ENCODE measurements at places on chromosomes 2 and 18. TPM values are rescaled to one million over a fixed set of nuclear protein-coding genes. Genes with fewer than 3 reads are reported as not detected.
A peak's percentile ranks its signal among the peaks of the same experiment; 100 is the strongest.

DNA sequence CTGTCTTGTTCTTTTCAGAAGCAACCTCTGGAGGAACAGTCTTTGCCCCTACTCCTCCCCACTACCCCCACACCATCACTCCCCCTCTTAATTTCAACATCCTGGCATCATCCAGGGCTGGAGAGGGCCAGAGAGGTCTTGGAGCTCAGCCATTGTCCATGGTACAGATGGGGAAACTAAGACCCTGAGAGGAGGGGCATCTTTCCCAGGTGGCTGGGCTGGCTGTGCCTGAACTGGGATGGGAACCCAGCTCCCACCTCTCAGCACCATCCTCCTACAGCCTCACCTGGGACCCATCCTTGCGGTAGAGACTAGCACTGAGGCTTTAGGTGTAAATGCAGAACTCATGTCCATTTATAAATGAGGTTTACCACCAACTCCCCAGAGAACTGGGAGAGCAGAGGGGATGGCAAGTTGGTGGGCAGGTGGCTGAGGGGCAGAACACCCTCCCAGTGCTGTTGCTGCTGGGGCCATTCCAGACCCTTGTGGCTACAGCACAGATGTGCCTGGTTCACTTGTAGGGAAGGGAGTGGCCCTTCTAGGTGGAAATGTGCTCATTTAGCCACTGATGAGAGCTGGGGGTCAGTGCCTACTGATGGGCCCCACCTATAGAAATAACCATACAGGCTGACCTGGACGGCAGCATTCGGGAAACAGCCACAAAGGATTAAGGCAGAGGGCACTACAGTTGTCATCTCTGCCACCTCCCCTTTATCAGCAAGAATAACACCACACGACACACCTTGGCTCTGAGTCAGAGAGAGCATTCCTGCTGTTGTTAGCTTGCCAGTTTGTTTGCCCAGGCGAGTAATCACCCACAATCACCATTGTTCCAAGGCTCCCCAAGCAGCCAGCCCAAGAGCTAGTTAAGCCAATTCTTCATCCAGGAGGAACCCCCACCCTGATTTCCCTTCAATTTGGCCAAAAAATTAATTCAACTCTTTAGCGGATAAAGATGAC lies 2.1 kb downstream of the MLPH start:
- DNase-seq = no peak

DNA sequence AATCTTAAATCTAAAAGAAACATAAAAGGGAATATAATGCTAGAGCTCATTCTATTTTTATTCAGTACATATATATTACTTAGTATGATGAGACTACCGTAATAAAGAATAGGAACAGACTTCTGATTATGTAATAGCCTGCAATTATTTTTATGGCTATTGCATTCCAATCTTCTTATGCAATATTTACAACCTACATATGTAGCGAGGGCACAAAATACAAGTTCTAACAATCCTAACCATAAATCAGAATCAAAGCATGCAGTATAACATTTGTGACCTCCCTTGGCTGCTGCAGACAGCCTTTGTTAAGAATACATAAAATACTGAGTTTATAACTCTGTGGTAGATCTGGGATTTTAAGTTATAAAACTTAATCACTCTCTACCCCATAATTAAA lies 177.6 kb downstream of the BABAM2 start:
- no peak for DNase-seq

- no peak for DNase-seq
Observed at GRCh38 chr2:189483980-189484740, 42.9 kb downstream of the WDR75 start.

- DNase-seq = no peak
Observed at GRCh38 chr2:43154685-43155084, 71.7 kb downstream of the ZFP36L2 start.

GRCh38 chr2:150872756-150873395 lies 385.4 kb upstream of the RND3 start:
- DNase-seq = peak; percentile 25

- no peak for DNase-seq
Observed at GRCh38 chr2:15801439-15801838, 138.9 kb upstream of the MYCN start.

- no peak for DNase-seq
Observed at GRCh38 chr2:196500686-196501431, 138.7 kb upstream of the CCDC150 start.

GRCh38 chr2:3659447-3660432 lies 1.7 kb downstream of the ALLC start:
- peak; percentile 89 for DNase-seq

GRCh38 chr2:113979191-113980128 lies 89.6 kb downstream of the ACTR3 start:
- no peak for DNase-seq

- DNase-seq = no peak
Observed at GRCh38 chr2:168156661-168157060, 90.7 kb downstream of the STK39 start.

DNA sequence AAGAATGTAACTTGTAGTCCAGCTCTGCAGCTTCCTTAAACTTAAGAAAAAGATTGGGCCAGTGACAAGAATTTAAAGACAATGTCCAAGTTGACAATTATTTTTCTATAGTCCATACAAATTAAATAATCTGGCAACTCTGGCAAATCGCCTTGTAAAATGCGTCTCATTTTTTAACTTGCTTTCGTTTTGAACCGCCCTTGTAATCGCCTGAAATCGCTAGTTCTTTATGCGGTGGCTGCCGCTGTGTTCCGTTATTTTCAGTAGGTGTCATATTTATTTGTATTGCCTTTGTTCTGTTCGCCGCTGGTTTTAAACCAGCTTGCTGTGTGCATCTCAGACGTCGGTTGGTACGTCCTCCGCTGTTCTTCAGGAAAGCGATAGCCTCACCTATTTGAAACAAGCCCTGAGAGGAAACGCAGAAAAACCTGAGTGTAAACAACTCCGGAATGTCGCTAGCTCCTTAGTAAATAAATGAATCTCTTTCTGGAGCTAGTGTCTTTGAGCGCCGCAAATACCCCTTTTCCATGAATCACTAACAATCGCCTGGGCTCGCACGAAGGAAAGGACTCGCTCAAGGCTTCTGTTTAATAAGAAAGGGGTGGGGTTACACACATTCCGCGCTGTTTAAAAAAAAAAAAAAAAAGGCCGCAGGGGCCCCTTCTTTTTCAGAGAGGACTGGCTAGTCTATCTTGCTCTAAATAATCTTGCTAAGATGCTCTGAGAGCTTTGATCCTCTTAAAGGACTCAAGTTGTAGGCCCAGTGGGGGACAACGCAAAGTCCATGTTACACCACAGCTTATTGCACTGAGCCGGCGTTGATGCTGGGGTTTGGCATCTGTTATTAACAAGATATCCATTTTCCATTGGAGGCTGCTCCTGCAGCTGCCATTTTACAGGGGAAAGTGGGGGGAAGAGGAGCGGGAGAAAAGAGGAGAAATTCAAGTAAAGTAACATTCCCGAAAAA lies 3.0 kb downstream of the HOXD8 start:
- peak; percentile 56 for DNase-seq

- DNase-seq = peak; percentile 35
Observed at GRCh38 chr2:231399853-231400680, 4.6 kb downstream of the B3GNT7 start.

GRCh38 chr18:53038608-53039007 lies 698.6 kb downstream of the DCC start:
- no peak for DNase-seq

GRCh38 chr2:168700615-168701245 lies 101.7 kb upstream of the NOSTRIN start:
- peak; percentile 24 for DNase-seq

DNA sequence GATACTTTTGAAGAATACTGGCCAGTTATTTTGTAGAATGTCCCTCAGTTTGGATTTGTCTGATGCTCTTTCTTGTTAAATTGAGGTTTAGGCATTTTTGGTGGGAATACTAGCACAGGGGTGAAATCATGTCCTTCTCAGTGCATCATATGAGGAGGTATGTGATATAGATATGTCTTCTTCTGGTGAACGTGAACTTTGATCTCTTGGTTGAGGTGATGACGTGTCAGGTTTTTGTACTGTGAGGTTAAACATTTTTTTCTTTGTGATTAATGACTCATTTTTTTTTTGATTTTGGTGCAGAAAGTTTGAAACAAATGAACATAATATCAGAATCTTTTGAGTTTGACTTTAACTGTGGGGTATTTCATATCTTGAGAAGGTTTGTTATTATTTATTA lies 11.0 kb downstream of the ZNF407 start:
- DNase-seq = no peak

DNA sequence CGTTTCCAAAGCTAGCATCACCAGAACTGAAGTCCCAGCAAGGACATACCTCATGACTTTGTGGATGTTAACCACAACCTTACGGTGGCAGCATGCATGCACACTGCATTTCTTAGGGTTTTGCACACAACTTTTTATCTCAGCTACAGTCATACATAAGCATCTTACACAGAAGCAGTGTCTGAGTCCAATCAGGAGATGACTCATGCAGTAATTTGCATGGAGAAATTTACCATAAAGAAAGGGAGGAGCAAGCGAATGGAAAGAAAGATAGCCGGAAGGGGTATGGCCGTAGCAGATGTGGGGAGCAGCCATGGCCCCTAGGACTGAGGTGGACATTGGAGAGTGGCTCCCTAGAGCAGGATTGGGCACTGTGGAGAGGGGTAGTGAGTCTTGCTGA lies 522.5 kb downstream of the GALR1 start:
- DNase-seq = no peak

- no peak for DNase-seq
Observed at GRCh38 chr2:108270768-108271506, 17.8 kb upstream of the SULT1C2 start.

DNA sequence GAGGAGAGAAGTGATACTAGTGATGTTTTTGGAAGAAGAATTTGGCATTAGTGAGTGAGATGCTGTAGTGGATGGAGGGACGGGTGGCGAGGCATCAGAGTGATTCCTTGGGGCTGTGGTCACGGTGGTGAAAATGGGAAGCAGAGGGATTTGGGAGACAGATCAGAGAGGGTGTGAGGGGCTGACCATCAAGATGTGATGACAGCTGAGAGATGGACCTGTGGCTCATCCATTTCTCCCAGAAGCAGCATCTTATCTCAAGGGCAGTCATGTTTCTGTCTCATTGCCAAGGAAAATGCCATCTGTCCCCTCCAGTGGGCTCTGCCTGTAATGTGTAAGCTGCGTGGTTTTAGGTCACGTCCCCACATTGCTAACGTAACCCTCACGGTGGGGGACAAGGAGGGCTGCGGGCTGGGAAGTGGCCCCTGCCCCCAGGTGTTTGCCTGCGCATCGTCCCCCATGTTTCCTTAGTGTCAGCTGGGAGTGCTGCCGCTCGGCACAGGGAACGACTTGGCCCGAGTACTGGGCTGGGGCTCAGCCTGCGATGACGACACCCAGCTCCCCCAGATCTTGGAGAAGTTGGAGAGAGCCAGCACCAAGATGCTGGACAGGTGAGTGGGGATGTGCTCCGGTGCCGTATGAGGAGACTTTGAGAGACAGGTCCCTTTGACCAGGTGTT lies 91.0 kb downstream of the DGKD start:
- no peak for DNase-seq

GRCh38 chr2:33583194-33583938 lies 15.7 kb downstream of the FAM98A start:
- DNase-seq = peak; percentile 80

DNA sequence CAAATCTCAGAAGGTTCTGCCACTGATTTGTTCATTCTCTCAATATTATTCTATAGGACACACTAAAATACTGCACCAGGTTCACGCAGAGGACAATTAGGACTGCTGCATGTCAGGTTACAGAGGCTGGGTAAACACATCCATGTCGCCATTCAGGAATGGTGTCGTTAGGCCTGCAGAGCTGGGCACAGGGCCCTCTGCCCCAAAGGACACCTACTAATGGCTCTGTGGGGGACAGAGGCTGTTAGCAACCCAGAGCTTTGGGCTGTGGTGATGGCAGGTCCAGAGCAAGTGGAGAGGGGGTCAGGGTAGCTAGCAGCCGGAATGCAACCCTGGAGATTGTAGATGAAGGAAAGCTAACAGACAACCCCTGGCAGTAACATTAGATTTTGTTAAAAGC lies 115.9 kb downstream of the TTC32 start:
- DNase-seq = no peak

- DNase-seq = no peak
Observed at GRCh38 chr2:168649562-168649961, 152.9 kb upstream of the NOSTRIN start.

DNA sequence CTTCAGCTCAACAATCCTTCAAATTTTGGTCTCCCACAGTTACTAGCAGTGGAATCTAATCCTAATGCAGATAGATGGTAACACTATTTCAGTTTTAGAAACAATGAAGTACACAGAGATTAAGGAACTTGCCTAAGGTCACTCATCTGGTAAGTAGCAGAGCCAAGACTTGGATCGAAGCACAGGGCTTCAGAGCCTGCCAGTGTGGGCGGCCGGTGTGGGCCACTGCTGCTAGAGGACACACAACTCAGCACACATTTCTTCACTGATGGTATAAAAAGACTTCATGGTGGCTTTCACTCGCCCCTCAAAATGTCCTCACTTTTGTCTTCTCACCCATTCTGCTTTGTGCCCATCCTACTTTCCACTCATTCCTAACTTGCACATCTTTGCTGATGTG lies 11.1 kb downstream of the C2orf74 start:
- no peak for DNase-seq

- DNase-seq = no peak
Observed at GRCh38 chr2:39608263-39608575, 57.5 kb upstream of the TMEM178A start.

GRCh38 chr2:152468899-152469692 lies 134.1 kb downstream of the FMNL2 start:
- DNase-seq = peak; percentile 26

GRCh38 chr2:48306409-48307284 lies 223.3 kb upstream of the STON1 start:
- peak; percentile 64 for DNase-seq

GRCh38 chr2:129801575-129801974 lies 177.9 kb upstream of the RAB6C start:
- DNase-seq = no peak

DNA sequence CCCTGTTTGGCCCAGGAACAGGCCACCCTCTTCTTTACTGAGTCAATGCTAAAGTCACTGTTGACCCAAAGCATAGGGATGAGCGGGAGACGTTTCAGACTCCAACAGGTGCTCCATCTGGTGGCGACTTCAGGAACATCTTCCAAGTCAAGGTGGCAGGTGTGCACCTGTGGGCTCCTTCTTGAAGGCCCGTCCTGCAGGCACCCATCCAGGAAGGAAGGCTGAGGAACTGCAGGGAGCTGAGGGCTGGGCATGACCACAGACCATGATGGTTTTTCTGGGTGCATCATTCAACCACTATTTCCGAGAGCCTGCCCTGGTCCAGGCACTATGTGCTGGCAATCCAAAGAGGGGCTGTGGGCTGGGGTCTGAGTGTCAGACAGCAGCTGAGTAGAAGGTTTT lies 142.8 kb downstream of the NDUFA10 start:
- peak; percentile 76 for DNase-seq

MAP2 gene
- 11.5 TPM for total RNA-seq

CNRIP1 gene
- total RNA-seq = 19.6 TPM

SPP2 gene
- not detected for total RNA-seq

STON1 gene
- total RNA-seq = 13.4 TPM

TMEM169 gene
- 1.4 TPM for total RNA-seq

SALL3 gene
- total RNA-seq = not detected

NCKAP5 gene
- 18.4 TPM for total RNA-seq

COBLL1 gene
- 27.1 TPM for total RNA-seq

RGPD4 gene
- total RNA-seq = not detected

PDCD1 gene
- total RNA-seq = not detected

HADHB gene
- 196 TPM for total RNA-seq

REG1B gene
- total RNA-seq = not detected

EXOC6B gene
- total RNA-seq = 55.2 TPM

SH3BP4 gene
- 20.0 TPM for total RNA-seq

STK39 gene
- total RNA-seq = 26.4 TPM
